Left ventricle myocardium inferior (tissue), 1 donor: ENCODE measurements at places on chromosomes 5 and 9. TPM values are rescaled to one million over a fixed set of nuclear protein-coding genes. Genes with fewer than 3 reads are reported as not detected.
A peak's percentile ranks its signal among the peaks of the same experiment; 100 is the strongest.

GRCh38 chr5:43421450-43422133 is 9.4 kb upstream of the CCL28 start:
- no peak for DNase-seq

GRCh38 chr5:73558950-73559349 is 6.5 kb downstream of the ANKRA2 start:
- no peak for DNase-seq

- no peak for DNase-seq
Measured at GRCh38 chr9:726005-726404, 115.5 kb upstream of the DMRT1 start.

- DNase-seq = no peak
Measured at GRCh38 chr5:95988094-95988493, 26.4 kb upstream of the ELL2 start.

GRCh38 chr5:142836048-142836447 is 65.9 kb downstream of the ARHGAP26 start:
- DNase-seq = no peak

DNA sequence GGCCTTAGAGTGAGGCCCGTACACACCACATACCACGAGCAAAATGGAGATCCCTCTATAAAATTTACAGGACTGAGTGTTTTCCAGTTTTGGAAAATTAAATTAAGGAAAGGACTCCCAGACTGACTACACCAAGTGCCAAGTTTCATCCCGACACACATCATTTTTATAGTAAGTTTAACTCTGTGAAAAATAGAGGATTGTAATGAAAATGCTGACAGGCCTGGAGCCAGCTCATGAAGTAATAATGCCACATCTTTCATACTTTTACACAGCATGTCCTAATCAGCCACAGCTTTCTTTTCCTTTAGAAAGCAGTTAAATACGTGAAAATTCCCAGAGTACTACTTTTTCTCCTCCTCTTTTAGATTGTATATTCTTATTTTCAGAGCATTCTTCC is 169.2 kb downstream of the SAXO1 start:
- no peak for DNase-seq

- no peak for DNase-seq
Measured at GRCh38 chr9:23754551-23754950, 71.5 kb downstream of the ELAVL2 start.

GRCh38 chr5:2385818-2386217 is 365.7 kb downstream of the IRX2 start:
- no peak for DNase-seq

GRCh38 chr9:20367855-20368254 is 254.4 kb downstream of the MLLT3 start:
- DNase-seq = no peak

- DNase-seq = no peak
Measured at GRCh38 chr9:121776739-121777637, 125.6 kb downstream of the DAB2IP start.

- DNase-seq = no peak
Measured at GRCh38 chr5:82806513-82806912, 270.7 kb downstream of the TMEM167A start.

DNA sequence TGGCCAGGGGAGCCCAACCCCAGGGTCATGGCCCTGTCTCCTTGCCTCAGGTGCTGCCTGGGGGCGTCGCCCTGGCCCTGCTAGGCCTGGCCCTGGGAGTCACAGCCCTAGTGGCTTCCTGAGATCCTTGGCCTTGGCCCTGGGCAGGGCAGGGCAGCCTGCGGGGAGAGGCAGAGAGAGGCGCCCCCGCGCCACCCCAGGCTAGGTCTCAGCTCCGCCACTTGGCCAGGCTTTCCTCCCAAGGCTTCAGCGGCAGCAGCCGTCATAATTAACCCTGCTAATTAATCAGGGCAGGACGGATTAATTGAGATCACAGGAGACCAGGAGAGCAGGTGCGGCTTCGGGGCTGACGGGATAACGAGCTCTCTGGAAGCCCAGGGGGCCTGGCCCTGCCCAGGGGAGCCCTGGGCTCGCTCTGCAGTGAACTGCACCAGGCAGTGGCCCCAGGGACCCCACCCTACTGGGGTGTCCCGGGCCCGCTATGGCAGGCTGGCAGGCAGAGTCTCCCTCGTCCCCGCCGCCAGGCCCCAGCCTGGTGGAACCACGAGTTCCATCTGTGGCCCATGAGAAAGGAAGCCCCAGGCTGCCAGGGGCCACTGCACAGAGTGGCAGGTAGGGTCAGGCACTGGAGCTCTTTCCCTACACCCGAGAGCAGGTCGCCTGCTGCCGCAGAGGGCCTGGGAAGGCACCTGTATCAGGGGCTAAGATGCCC is 269.6 kb downstream of the PBX3 start:
- DNase-seq = no peak

- DNase-seq = no peak
Measured at GRCh38 chr5:168312606-168313295, 21.3 kb downstream of the WWC1 start.

GRCh38 chr9:120014796-120015195 is 565.2 kb downstream of the CDK5RAP2 start:
- DNase-seq = no peak

DNA sequence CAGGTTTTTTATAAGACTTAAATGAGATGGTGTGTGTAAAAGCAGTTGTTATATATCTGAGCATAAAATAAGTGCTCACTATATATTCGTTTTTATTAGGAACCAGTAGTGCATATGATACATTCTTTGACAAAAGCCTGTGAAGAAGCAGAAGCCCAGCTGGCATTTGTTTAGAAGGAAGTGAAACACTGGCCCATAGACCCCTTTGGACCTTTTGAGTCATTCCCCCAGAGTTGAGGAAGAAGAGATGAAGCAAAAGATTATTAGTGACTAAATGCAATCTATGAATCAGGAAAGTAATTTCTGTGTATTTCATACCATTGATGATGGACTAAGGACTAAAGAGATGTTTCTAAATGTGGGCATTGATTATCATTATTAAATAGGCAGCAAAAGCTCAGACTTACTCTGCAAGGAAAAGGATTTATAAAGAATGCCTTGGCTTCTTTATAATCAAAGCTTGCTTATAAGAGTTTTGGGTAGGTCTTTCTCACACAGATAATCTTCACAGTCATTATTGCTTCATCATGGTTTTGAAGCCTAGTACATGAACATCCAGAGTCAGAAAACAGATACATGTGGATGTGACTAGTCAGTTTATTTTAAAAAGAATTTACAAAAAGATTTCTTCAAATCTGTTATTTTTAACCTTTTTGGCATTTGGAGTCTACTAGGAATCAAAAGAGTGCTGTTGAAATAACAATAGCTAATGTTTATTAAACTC is 16.9 kb upstream of the FER start:
- no peak for DNase-seq

DNA sequence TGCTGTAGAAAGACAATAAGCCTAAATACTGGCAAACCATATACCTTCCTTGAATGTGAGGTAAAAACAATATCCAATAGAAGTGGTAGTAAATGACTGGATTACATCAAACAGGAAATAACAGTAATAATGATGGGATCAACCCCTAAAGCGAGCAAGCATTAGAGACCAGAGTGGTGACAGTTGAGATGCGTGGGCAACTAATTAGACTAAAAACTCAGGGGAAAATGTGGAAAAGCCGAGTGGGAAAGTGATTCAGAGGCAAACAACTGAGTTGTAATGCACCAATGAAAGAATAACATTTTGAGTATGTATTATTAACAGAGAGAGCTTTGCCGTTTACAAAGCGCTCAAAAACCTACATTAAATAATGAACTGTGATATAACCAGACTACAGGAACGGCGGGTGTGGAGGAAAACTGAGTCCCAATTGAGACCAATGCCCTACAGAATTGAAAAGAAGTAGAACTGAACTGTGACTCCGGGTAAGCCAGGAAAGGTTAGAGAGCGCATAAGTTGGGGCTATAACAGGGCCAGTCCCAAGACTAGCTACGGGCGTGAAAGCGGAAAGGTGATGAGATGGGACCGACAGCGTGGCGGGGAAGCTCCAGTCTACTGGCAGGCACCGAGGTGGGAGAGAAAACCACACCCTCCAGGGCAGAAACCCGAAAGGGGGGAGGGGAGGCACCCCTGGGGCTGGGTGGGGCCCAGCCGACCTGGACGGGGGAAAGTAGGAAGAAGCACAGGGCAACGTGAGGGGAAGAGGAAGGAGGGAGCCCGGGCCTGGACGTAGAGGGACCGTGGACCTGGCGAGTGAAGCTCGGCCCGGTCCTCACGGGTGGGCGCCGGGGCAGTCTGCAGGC is 592 bp downstream of the UBAP2 start:
- peak; percentile 36 for DNase-seq

DNA sequence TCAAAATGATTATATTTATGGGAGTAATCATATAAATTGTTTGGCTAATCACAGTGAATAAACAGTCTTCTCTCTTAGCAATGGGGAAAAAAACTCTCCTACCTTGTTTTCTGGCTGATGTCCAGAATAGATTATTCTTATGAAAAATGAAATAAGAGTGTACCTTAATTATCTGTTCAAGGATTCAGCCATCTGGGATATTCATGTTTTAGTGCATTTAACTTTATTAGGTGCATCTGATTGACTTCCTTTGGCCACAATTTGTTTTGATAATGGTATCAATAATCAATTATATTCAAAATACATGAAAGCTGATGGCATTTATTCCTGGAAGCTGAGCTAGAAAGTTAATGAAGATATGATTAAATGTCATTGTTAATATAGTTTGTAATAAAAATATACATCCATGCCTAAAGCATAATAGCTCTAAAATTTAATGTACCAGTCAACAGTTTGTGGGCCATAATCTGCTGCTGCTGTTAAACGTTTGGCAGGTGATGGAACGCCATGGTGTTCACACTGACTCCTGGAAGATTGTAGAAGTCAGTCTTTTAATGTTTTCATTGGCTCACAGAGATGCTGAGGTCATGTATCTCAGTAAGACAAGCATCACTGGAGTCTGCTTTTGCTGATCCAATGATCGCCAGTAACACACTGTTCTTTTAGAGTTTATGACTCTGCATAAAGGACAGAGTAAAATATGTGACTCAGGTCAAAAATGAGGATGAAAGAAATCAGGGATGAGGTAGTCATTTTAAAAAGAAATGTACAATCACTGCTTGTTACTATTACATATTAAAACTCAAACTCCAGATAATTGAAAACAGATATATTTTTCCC is 105.8 kb downstream of the ISL1 start:
- DNase-seq = no peak

GRCh38 chr9:127525401-127526188 is 74.3 kb downstream of the LRSAM1 start:
- no peak for DNase-seq

DNA sequence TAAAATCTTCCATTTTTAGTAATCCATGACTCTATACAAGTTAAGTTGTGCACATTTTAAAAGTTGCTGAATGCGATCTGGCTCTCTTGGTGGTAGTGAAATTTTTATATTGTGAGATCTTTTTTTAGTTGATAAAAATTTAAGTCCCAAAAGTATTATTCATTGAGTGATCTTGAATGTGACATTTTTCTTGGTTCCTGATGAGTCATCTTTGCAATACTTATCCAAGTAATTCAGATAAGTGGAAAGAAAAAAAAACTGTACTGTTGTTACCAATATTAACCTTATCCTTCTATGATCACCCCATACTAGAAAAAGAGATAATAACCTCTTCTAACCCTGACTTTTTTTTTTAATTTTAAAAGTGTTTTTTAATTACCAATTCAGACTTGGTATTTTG is 601.3 kb downstream of the PSAT1 start:
- DNase-seq = no peak

- DNase-seq = no peak
Measured at GRCh38 chr9:101465326-101465915, 29.8 kb upstream of the ALDOB start.

GRCh38 chr9:38641985-38642864 is 21.8 kb upstream of the ANKRD18A start:
- no peak for DNase-seq

- no peak for DNase-seq
Measured at GRCh38 chr5:22372376-22372775, 480.8 kb downstream of the CDH12 start.

DNA sequence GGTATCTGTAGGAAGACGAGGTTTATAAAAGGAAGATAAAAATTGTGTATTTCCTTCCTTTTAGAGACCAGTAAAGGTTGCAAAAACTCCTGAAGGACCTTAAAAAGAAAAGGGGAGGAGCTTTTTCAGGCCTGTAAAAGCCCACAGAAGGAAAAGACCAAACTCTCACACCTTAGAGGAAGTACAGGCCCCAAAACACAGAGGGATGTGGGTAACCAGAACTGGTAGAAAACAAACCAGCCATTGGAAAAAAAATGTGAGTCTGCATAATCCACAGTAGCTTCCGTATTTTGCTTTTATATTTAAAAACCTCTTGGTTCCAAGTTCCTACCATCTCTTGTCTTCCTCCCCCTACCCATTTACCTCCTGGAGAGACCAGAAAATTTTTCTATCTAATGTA is 8.5 kb downstream of the GIN1 start:
- no peak for DNase-seq

- no peak for DNase-seq
Measured at GRCh38 chr5:133824661-133825254, 143.7 kb downstream of the C5orf15 start.

DNA sequence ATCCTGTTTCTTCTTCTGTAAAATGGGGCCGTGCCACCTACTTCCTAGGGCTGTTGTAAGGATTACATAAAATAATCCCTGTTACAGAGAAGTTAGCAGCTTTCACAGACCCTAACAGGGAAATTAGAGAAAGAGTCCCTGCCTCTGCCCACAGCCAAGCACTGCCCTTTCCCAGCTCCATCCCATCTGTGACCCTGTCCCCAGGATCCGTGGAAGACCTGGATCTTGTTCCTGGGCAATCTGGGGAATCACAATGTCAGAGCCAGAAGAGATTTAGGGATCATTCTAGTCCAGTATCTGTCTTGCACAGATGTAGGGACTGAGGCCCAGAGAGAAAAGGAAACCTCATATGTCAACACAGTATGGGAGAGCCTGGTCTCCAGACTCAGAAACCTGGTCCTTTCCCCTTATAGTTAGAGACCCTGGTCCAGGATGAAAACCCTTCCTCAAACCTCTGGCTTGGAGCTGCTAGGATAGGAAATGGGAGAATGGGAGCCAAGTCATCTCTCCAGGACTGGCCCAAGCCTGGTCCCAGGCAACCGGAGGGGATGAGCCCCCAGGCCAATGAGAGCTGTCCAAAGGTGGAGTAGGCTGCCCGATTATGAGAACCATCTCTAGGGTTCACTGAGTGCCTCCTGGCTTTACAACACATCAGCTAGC is 12.5 kb downstream of the LHX6 start:
- DNase-seq = no peak

- no peak for DNase-seq
Measured at GRCh38 chr9:110429453-110429852, 91.8 kb upstream of the TXNDC8 start.

Gene FOXE1
- not detected for total RNA-seq

Gene AIF1L
- 16.5 TPM for total RNA-seq

Gene GRXCR2
- total RNA-seq = 1.1 TPM

Gene GPR150
- total RNA-seq = 0.14 TPM

Gene MSMP
- total RNA-seq = not detected

Gene IGFBPL1
- not detected for total RNA-seq

Gene ECSCR
- 20.9 TPM for total RNA-seq

Gene TLX3
- not detected for total RNA-seq

Gene SPEF2
- 2.7 TPM for total RNA-seq

Gene SCGB3A2
- total RNA-seq = not detected

Gene MTX3
- total RNA-seq = 10.4 TPM

Gene ADGRD2
- total RNA-seq = not detected

Gene PHPT1
- 349 TPM for total RNA-seq

Gene SPATA31A3
- total RNA-seq = not detected

Gene TNPO1
- total RNA-seq = 69.8 TPM

Gene TRIM36
- total RNA-seq = 0.44 TPM

Gene SOWAHA
- total RNA-seq = not detected

Gene TTC16
- 0.25 TPM for total RNA-seq

Gene IRX2
- 6.2 TPM for total RNA-seq

Gene PHYHD1
- 20.3 TPM for total RNA-seq

Gene PAEP
- total RNA-seq = not detected
